T1000 (cell line): ENCODE measurements at places on chromosomes 3 and 15.

GRCh38 chr3:377158-377561 is 180.6 kb downstream of the CHL1 start:
- no peak for DNase-seq

GRCh38 chr3:177141471-177141870 is 55.8 kb downstream of the TBL1XR1 start:
- DNase-seq: no peak

GRCh38 chr15:57290826-57291225 is 85.5 kb upstream of the CGNL1 start:
- no peak for DNase-seq

- DNase-seq: no peak
Observed at GRCh38 chr3:12484983-12485327, 675 bp downstream of the TSEN2 start.

DNA sequence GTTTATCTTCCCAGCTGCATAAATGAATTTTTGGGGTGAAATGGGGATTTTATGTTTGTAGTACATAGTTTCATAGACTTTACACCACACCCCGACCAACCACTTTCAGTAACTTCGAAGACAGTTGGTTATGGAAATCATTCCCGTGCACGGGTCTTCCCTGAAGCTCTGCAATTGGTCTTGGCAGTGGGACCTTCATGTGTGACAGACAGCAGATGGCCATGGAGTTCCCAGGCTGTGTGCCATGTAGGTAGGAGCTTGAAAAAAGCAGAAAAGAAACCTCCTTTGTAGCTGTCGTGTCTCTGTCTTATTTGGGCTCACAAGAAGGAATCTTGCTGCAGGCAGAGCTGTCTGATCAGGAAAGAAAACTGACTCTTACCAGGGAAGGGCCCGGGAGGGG is 25.9 kb downstream of the EXOG start:
- DNase-seq: no peak

DNA sequence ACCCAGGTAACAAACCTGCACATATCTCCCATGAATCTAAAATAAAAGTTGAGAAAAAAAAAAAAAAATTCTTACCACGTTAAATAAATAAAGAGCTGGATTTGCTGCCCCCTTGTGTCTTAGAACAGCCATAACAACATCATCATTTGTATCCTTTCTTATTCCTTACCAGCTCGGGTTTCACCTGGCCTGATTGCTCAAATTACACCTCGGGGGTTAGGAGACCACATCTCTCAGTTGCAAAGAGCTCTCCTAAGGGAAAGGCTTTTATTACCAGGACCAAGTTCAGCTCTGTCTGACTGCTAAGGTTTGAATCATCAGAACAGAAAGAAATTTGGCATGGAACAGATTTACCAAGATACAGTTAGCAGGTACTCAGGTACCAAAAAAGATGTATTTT is 25.8 kb upstream of the RPL39L start:
- DNase-seq: no peak

- no peak for DNase-seq
Observed at GRCh38 chr3:126982126-126982470, 817 bp upstream of the PLXNA1 start.

- DNase-seq: peak; percentile 72
Observed at GRCh38 chr3:58177747-58178527, 32.8 kb downstream of the DNASE1L3 start.

GRCh38 chr3:184259878-184260723 is 1.3 kb downstream of the CAMK2N2 start:
- DNase-seq: no peak

DNA sequence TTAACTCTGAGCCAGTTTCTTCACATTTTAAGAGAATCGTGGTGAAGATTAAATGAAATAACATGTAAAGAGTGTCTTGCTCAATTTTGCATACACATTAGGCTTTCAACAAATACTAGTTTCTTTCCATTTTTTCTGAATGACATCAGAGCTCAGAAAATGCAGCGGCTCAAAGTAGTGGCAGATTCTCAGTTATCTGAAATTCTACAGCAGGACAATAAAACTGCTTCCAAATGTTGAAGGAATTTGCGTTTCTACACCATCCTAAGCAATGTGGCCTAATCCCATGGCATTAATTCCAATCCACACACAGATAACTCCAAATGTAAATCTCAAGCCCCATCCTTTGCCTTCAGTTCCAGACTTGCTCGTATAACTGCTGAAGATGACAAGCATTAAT is 115.8 kb downstream of the PLCH1 start:
- DNase-seq: no peak

DNA sequence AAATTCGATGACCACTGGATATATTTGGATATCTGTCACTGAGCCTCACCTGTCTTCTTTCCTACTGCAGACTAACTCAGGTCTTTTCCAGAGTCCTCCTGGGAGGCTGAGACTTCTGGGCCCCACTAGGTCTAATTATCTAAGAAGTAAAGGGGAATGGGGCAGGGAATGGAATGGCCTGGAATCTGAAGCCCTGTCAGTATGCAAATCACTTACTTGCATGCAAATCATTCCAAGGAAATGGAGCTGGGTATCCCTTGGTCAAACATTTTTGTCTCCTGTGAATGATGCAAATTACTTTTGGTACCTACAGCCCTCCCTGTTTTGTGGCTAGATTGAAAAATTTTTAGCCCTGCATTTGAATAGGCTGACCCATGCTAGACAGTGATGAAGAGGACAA is 5.3 kb upstream of the SPSB4 start:
- DNase-seq: no peak

GRCh38 chr3:158456114-158456513 is 114.9 kb upstream of the MLF1 start:
- no peak for DNase-seq

GRCh38 chr3:66037330-66037985 is 1.3 kb downstream of the MAGI1 start:
- DNase-seq: no peak

DNA sequence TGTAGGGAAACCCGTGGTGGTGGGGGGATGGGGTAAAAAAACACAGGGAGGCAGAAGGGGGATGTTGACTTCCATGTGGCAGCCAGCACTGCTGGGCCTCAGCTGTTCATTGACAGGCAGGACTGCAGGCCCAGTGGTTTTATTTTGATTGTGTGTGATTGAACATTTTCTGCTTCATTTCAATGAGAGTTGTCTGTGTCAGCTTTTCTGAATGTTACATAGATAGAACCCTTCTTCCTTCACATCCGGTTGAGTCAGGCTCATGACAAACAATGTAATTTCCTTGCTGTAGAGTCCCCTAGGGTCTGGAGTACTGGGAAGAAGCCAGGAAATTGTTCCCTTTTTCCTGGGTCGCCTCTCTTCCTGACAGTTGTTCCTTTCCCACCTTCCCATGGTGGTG is 8.2 kb upstream of the RPP25 start:
- DNase-seq: no peak

- DNase-seq: no peak
Observed at GRCh38 chr3:38254872-38255271, 10.7 kb upstream of the SLC22A13 start.

DNA sequence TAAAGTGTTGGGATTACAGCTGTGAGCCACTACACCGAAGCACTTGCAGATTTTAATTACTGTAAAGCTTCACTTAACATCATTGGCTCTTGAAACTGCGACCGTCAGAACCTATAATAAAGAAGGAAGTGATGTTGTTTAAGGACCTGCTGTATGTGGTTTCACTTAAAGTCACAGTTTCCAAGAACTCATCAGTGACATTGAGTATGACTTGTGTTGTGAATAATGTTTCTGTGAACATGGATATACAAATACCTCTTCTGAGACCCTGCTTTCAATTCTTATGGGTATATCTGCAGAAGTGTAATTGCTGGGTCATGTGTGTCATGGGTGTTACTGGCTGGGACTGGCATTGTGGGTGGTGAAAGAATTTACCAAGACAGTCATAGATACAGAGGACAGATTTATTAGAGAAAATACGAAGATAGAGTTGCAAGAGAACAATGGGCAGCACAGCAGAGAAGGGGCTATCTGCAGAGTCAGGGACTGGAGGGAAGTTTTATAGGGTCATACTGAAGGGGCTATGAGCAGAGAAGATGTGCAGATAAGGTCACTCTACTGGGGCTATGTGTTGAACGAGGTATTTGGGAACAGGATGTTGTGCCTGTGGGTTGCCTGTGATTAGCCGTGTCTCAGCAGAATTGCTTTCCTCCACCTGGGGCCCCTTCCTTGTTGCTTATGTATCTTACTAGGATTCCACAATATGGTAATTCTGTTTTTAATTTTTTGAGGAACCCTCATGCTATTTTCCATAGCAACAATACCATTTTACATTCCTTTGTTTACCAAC is 4.5 kb downstream of the NDUFB5 start:
- DNase-seq: no peak

- no peak for DNase-seq
Observed at GRCh38 chr3:126202276-126202675, 21.9 kb upstream of the ALDH1L1 start.

- no peak for DNase-seq
Observed at GRCh38 chr15:51223771-51224229, 114.6 kb downstream of the CYP19A1 start.

DNA sequence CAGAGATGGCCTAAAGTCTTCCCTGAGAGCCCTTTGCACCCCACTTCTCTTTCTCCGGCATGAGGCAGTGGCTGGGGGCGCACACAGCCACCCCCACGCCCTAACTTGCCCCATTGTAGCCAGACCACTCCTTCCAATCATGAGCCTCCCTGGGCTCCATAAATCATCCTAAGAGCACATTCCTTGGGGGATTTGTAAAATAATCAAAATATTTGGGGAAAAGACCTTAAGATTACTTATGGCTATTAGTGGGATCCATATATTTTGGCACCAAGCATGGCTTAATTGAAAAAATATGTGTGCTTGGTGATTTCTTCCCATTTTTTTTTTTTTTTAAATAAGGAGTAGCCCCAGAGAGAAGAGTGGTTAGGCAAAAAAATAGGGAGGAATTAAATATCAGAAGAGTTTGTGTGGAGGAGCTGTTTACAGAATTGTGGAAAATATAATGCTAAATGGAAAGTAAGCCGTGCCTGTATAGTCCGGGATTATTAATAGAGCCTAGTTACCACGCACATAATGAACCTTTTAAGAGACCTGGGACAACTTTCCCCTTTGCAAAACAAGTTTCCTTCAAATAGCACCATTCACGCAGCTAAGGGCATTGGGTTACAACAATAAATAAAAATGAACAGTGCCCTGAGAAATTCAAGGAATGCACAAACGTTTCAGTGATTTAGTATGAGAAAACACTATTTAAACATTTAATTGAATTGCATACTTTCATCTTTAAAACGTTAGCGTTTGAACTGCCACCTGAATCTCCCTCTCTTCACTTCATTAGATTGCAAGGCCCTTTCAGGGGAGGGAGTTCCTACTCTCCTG is 46.1 kb downstream of the SMAD6 start:
- DNase-seq: no peak

GRCh38 chr3:16122155-16122554 is 52.3 kb upstream of the GALNT15 start:
- no peak for DNase-seq
